ENCODE measurements at places on chromosomes 4 and X.

DNA sequence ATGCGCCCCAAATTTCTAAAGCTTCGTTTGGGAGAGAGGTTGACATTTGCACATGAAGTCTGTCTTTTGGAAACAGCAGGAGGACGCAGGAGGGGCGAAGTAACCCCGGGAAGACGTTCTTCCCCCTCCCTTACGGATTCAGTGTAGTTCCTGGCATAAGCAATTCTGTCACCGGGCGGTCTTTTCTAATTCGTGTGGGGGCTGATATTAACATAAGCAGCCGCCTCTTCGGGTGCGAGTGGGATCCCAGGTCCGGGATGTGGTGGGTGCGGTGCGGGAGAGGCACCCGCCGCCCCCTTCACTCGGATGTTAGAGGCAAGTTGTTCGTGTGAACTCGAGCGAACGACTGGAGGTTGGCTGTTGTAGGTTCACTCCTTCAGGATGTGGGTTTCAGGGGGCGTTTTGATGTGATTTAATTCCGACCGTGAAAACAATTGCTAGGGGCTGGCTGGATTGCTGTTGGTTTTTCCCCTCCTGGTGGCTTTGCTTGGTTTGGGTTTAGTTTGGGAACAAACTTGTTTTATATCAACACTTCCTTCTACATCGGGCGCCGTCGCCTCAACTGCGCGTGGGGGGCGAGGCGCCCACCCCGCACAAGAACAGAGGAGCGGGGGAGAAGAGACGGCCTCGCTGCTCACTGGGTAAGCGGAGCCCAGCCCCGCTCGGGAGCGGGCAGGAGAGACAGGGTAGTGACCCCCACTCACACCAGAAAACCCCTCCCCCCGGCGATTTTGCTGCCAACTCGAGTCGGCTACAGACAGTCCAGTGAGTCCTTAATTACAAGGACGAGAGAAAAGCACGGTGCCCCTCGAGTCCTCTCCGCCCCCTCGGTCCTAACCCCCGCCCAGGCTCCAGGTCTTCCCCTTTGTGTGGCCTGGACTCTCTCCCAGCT, 2.9 kb upstream of the LEF1 start:
- DNase-seq: no peak

GRCh38 chrX:12949205-12949926, 25.5 kb upstream of the TMSB4X start:
- no peak for DNase-seq

DNA sequence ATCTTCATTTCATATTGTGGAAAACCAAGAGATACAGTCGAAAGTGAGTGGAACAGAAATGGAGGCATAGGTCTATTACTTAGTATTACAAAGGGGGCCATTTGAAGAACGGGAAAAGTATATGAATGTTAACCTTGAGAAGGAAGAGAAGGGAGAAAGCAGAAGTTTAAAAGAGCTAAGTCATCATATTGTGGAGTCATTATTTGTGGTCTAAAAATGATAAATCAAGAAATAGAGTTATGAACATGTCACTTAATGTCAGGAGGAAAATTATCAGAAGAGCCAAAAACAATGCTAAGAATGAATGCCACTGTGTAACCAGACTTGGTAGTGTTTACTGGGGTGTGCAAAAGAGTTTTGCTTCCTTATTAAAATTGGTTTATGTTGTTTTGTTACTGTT, 589.5 kb upstream of the LCORL start:
- DNase-seq: no peak

GRCh38 chr4:162952232-162952631, 214.5 kb downstream of the NAF1 start:
- no peak for DNase-seq

- peak; percentile 32 for DNase-seq
Measured at GRCh38 chr4:118224243-118224829, 128.5 kb downstream of the PRSS12 start.

DNA sequence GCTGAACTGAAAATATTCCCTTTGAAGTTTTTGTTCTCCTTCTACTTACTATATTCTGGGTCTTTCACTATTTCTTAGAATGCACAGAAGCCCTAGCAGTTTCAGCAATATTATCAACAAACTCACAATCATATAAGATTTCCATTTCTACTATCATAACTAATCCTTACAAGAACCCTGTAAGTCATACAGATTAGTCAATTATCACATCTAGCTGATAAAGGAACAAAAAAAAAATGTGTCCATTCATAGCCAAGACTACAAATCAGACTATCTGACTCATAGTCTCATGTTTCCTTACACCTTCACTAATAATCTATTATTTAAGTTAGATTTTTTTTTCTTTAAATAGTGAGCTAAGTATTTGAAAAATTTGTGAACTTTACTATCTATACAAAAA, 72.5 kb downstream of the LRBA start:
- DNase-seq: no peak

- no peak for DNase-seq
Measured at GRCh38 chr4:130336585-130337217, 1240.7 kb downstream of the C4orf33 start.

DNA sequence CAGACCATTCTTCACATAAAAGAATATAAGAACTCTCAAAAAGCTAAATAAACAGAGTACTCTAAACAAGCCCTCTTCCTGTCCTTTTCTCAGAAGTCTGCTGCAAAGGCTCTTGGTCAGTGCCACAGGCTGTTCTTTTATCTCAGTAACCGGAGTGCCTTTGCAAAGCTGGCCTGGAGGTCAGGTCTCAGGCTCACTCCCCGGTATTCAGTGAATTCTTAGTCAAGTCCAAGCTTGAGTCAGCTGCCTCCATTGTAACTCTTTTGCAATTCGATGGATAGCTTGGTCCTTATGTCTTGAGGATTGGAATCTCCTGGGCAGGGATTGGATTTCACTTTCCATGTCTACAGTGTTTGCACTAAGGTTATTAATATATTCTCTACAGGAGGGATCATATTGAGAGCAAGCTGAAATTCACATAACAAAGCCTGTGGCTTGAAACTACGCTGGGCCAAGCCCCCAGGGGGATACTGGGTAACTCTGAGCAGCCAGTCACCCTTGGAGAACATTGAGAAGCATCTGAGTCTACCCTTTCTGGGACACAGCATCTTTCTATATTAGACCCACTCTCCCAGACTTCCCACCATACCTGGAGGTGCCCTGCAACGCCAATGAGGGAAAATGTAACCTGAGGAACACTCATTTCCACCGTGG, 10.0 kb upstream of the HS6ST2 start:
- no peak for DNase-seq

DNA sequence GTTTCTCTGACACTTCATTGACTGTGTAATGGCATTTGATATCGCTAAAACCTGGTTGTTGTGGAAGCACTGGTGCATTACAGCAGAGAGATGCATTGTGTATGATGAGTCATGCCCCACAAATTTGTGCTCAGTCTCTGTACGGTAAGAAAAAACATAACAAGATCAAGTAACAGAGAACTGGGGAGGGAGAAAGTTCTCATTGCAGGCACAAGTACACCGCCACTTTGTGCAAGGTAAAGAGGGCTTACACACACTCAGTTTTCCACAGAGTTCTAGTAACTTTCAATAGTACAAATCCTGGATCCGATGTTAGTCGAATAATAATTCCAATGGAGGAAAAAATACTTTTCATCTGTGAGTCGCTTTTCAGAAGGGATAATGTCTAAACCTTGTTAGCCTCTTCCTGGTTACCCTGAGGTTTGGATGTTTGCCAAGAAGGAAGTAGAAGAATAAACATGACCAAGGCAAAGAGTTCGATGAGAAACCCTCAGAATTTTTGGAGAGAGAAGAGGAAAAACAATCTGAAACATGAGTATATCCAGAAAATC, 512.5 kb upstream of the SLIT2 start:
- no peak for DNase-seq

DNA sequence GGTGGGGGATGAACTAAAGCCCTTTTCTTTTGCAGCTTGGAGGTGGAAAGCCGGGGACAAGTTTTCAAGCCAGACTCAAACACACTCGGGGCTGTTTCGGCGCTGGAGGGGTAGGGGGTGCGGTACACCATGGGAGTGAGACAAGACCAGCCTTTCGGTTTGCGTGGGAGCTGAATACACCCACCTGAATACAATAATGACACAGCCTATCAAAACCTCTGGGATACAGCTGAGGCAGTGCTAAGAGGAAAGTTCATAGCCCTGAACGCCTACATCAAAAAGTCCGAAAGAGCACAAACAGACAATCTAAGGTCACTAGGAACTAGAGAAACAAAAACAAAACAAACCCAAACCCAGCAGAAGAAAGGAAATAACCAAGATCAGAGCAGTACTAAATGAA, 163.3 kb downstream of the ATRX start:
- DNase-seq: no peak

GRCh38 chrX:72180539-72180938, 1.0 kb upstream of the PIN4 start:
- no peak for DNase-seq

DNA sequence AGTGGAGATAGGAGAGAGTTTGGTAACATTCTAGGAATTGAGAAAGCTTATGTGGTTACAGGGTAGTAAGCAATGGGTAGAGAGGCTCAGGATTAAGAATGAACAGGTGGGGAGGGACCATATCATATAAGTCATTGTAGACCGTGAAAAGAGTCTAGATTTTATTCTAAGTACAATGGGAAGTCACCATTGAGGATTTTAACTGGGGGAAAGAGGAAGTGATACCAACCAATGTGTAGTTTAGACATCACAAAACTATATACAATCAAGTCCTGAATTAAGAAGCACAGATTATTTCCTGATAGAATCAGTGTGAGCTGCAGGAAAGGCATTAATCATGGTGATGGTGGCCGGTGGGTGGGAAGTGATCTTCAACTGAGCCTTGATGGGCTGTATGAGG, 178.3 kb upstream of the ZIC3 start:
- DNase-seq: no peak

- no peak for DNase-seq
Measured at GRCh38 chr4:127709456-127709855, 20.7 kb upstream of the SLC25A31 start.

DNA sequence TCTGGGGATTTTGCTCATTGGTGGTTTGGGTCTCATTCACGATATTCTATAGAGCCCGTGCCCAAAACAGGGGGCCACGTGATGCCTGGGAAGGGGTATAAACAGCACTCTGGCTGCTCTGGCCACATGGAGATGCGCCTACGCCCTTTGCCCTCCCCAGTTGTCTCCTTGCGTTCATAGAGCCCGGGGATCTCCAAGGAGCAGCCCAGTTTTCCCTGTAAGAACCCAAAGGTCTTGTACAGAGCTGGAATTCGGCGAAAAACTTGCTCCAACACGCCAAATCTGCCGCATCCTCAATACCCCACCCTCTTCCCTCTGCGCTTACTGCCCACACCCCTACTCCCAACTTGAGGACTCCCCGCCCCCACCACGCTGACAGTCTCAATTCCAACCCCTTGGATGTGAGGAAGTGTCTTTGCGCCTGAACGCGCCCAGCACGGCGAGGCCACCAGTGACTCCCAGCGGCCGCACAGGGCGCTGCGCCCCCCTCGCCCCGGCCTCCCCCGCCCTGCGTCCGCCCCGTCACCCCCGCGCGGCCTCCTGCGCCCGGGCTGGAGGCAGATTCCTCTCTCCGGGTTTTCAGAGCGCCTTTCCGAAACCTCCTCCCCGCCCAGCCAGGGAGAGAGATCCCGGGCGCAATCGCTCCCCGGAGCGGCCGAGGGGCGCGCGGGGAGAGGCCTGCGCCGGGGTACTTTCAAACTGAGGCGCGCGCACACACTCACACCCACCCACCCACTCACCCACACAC, at the start of gene NHS:
TSS of gene NHS (plus strand) at position 582 of the 748 bp plus-strand sequence. CDS start 558 bp downstream, outside the sequence.
- peak; percentile 63 for DNase-seq

GRCh38 chr4:152209772-152210493, 326.0 kb downstream of the FBXW7 start:
- DNase-seq: no peak

GRCh38 chrX:39401483-39402110, 600.3 kb downstream of the MID1IP1 start:
- no peak for DNase-seq

GRCh38 chr4:188536826-188537225, 397.6 kb downstream of the TRIML1 start:
- DNase-seq: no peak

GRCh38 chrX:9522378-9523155, 57.7 kb downstream of the TBL1X start:
- DNase-seq: no peak

DNA sequence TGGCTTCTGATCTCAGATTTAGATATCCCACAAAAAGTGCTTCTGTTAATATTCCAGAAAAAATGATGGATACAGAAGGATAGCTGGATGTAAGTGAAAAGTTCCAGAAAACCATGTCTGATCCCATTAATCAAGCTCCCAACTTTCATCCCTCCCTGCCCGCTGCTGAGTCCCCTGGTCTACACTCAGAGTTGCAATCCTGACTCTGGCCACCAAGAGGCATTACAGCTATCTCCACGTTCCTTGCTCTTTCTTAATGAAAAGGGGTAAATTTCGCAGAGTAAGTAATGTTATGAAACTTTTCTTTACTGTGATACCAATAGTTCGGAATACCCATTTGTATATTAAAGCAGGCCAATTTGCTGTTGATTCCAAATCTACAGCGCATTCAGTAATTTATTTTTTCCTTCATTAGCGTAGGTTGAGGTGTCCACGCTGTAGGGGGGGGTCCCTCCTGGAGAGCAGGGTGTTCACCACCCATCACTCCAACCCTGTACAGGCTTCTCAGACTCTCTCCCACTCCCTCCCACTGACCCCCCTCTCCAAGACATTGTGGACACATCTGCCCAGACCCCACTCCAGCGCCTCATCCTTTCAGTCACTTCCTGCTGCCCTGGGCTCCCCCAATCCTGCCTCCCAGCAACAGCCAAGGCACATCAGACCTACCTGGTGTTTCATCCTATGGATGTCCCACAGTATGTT, 55.1 kb downstream of the RAB40A start:
- DNase-seq: no peak

DNA sequence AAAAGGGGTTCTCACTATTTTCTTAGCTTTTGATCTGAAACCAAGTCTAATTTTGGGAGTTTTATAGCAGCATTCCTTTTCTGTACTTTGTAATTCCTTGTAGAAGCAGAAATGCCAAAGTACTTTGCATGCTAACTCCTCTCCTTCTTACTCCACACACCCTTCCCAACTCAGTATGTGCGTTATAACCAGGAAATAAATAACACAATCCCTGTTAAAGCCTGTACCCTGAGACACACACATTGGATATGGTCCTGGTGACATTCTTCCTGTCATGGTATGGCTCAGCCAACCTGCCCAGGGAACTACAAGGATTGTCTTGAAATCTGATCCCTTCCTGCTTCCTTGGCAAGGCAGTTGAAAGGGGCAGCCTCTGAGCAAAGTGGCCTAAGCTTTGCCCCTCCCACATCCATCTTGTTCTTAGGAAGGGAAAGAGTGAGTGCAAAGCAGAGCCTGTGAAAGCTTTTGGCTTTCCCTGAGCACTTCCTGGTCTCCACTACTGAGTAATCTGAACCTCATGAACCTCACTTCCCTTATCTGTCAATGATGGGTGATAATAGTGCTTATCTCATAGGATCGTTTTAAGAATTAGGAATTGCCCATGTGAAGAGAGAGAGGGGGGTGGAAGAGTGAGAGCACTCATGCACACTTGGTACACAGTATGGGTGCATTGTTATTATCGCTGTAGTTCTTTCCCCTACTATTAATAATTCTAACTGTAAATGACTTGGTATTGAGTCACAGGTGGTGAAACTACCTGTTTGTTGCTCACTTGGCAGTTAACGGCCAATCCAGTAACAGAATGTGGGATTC, 109.3 kb downstream of the AFF2 start:
- no peak for DNase-seq

Data from NCI-H1436 (cell line).